Iris pigment epithelial cell (primary cell): ENCODE measurements at places on chromosomes 2 and 18.

DNA sequence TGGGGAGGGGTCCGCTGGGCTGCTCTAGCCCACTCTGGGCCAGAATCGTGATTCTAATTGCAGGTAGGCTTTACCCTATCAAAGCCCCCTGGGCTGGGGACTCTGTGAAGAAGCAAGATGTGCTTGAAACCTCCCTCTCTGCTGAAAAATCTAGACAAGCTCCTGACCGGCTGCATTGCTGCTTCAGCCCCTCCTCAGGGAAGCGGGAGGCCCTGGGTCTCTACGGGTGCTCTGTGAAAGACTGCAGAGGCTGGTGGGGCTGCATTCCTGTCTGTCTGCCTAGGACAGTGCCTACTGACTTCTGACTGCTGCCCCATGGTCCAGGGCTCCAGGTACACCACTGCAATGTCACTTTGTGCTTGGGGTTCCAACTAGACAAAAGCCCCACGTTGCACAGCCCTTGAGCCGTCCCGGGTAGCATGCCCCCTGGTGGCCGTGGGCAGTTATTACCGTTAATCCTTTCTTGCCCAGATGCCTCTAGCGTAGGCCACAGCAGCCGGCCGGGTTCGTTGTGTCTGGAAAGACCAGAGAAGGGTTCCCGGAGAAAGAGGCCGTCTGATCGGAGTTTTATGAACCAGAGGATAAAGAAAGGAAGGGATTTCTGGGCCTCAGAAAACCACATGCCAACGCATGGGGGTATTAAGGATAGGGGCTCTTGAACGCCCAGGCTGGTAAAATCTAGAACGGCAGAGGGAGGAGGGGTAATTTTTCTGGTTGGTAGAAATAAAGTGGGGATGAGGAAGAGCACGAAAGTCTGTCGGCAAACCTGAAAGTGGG is 15.9 kb upstream of the C1QL2 start:
- DNase-seq = peak; percentile 33

GRCh38 chr2:52724585-52724984 is 1043.0 kb upstream of the CHAC2 start:
- DNase-seq = no peak

GRCh38 chr18:55647331-55647730 is 59.3 kb upstream of the TCF4 start:
- DNase-seq = no peak

DNA sequence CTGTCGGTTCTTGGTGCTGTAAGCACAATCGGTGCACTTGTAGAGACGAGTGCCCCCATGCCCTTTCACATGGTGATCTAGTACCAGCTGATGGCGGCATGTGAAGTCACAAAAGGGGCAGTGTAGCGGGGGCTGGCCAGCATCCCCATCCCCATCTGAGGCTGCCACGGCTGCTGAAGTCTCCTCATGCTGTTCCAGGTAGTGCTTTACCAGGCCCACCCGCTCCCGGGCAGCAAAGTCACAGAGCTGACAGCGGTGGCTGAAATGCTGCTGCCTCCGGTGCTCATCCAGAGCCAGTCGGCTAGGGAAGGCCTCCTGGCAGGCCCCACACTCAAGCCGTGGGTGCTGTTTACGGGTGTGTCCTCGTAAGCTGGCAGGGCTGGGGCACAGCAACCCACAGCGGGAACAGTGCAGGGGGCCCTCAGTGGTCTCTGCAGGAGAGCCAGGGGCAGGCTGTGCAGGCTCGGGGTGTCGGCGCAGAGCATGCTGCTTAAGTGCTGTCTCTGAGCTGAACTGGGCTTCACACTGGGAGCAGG is 17.2 kb downstream of the ZNF142 start:
- DNase-seq = no peak

DNA sequence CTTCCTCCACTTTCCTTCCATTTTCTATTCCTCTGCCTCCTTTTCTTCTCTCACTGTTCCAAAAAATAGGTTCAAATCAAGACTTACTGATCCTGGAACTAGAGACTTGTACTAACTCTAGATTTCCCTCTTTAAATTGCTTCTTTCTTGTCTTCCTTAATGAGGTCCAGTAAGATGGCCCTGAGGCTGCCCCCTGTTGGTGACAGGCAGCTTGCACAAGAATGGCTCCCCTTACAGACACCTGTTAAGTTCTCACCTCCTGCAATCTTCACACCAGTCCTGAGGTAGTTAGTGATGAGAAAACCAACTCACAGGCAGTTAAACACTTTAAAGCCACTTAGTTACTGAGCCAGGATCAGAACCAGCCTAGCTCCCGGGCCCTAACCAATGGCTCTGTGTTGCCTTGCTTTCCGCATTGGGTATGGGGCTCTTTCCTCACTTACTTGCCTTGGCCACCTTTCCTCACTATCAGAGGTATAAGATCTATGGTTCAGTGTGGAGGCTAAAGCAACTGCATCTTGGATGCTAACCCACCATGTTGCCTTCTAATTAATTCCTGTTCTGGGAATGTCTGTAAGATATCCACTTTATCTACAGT is 130.6 kb downstream of the AKAIN1 start:
- no peak for DNase-seq

DNA sequence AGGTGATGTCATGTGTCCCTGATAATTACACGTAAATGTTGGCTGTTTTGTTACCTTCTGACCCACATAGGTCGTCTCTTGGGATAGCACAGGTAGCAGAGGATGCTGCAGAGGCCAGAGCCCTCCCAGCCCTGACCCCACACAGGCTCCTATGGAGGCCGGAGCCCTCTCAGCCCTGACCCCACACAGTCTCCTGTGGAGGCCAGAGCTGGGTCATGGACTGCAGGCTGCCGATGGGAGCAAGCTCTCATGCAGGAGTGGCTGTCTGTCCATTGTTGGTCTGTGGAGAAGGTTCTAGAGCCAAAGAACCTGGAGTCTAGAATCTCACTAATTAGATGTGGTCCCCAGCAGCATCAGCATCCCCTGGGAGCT is 155.5 kb downstream of the LDLRAD4 start:
- no peak for DNase-seq

- DNase-seq = no peak
These were observed 185.5 kb downstream of the KCNS3 start for GRCh38 chr2:18063826-18064470.

DNA sequence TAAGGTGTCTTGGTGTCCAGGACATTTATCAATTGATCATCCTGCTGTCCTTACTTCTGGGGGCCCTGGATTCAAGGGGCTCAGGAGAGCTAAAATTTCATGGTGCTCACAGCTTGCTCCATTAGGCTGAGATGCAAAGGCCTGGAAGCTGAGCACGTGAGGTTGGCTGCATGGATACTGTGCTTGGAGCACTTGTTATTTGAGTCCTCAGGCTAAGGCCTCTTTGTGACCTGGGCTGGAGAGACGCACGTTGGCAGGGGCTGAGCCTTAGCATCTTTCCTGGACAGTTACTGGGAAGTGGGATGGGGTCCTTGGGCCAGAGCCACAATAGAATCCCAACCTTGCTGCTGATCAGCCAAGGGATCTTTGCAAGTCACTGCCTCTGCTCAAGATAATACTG is 151.2 kb upstream of the HS6ST1 start:
- no peak for DNase-seq

- no peak for DNase-seq
These were observed 22.6 kb upstream of the CXXC1 start for GRCh38 chr18:50310080-50310479.

DNA sequence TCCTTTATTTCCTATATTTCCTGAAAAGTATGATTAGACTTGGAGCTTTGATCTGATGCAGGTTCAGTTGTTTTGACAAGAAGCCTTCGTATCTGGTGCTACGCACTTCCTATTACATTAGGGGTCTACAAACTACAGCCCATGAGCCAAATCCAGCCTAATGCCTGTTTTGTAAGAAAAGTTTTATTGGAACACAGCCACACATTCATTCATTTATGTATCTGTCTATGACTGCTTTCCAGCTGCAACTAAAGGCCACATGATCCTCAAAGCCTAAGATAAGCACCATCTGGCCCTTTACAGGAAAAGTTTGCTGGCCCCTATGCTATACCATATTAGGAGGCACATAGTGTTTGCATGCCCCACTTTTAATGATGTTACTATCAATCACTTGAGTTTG is 26.0 kb downstream of the EIF2AK3 start:
- DNase-seq = peak; percentile 50

DNA sequence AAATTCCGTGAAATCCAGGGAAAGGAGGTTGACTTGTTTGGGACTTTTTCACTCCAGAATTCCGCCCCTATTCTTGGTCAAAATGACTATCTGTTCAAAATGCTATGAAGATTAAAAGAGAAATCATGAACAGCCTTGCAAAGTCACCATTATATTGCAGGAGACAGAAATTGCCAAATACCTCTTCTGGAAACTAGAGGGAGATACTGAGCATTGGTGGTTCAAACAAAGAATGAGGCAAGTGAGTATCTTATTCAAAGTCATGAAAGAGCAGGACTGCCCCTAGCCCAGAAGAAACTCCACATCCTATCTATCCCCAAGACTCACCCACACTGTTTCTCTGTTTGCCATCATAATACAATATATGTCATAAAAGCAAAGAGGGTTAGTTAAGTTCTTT is 862.3 kb upstream of the POU3F3 start:
- no peak for DNase-seq

DNA sequence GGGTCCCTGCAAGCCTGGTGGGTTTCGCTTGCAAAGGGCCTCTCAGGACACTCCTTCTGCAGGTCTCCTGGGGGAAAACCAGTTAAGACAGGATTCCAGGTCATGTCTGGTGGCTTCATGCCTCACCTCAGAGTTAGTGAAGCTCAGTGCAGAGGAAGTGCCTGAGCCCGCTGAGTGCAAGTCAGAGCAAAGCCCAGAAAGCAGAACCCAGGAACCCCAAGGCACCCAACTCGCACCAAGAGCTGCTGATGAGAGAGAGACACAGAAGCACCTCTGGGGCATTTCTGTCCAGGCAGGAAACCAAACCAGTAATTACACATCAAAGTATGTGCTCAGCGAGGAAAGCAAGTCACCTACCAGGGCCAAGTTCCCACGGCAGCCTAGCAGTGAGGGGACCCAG is 78.4 kb downstream of the ARHGEF4 start:
- DNase-seq = no peak

DNA sequence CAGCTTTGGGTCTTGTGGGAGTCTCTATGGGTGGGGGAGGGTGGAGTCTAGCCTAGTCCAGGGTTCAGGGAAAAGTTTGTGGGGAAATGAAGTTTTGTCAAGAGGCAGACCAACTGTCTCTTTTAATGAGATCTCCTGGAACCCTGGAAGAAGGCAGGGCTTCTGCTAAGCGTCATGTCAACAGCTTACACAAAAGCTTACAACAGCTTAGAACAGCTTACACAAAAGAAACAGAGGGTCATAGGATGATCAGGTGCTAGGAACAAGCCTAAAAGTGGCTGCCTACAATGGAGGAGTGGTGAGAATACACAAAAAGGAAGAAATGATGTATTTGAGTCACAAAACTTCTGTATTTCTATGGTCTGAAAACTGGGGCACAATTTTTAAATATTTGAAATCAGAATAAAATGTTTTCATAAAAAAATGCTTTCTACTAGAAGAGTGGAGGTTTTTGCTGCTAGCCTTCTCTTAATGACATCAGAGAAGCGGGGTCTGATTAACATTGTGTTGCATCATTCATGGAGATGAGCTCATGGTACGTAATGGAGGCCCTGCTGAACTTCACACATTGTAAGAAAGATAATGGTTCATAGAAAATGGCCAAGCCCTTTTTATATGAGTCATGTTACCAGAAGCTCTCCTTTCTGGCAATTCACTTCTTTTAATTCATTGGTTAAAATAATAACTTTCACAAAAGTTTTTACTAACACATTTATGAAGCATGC is 351.0 kb downstream of the PIK3C3 start:
- peak; percentile 2 for DNase-seq
